ENCODE measurements at places on chromosomes 7 and 10.

GRCh38 chr10:72638586-72639440, 12.9 kb upstream of the MICU1 start:
- DNase-seq: no peak

DNA sequence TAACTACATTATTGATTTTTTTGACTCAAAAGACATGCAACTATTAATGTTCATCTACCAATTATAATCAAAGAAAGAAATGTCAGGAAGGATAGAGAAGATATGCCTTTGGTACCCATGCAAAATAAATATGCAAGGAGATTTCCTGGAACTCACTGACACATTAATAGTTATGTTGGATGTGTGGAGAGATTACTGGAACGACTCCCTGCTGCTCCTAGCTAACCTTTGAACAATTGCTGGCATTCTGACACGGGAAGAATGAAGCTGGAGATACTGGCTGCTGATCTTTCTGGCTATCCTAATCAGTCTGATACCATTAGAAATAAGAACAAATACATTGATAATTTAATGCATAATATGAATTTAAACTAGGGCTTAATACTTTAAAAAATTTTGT, 507.9 kb upstream of the NRG3 start:
- DNase-seq: no peak

GRCh38 chr7:29194594-29195427, at the start of gene CHN2:
Gene CHN2 (plus strand): TSS chr7:29194775.
- DNase-seq: peak; percentile 12

DNA sequence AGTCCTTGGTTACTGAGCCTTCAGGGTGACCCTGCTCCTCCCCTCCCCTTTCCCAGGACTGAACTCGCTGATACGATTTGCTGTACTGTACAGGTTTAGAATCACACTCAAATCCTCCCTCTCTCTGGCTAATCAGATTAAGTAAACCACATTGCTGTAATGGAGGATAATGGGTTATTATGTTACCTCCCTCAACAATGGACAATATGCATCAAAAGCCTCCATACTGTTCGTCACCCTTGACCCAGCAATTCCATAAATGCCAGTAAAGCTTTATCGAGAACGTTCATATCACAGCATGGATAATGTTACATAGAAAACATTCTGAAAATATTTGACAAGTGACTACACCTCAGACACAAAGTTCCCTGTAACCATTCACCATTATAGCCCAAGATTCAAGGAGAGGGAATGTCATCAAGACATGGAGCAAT, 61.7 kb downstream of the FAM107B start:
- DNase-seq: no peak

GRCh38 chr7:130201796-130202195, 3.4 kb downstream of the TMEM209 start:
- DNase-seq: no peak

DNA sequence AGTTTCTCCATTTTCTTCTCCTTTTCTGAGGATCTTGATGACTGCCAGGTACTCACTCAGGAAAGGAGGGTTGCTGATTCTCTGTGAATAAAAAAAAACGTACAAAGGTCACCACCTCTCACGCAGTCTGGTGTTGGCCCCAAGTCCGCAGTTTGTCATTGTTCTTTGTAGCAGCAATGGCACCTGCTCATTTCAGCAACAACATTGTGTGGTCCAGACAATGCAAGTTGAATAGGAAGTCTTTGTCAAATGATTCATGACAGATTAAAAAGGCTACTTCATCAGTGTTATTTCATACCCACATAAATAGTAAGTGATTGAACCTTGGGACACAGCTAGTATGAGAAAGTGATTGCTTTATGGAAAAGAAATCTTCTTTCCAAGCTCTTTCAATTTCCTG, 653.5 kb upstream of the MGMT start:
- no peak for DNase-seq

Data from stimulated activated CD4-positive, alpha-beta T cell treated with anti-CD3 and anti-CD28 coated beads, Interleukin-1b, Interleukin-23, amount 100 ng/mL, for 4 hours (primary cell).